ENCODE measurements at places on chromosomes 5 and 9.

DNA sequence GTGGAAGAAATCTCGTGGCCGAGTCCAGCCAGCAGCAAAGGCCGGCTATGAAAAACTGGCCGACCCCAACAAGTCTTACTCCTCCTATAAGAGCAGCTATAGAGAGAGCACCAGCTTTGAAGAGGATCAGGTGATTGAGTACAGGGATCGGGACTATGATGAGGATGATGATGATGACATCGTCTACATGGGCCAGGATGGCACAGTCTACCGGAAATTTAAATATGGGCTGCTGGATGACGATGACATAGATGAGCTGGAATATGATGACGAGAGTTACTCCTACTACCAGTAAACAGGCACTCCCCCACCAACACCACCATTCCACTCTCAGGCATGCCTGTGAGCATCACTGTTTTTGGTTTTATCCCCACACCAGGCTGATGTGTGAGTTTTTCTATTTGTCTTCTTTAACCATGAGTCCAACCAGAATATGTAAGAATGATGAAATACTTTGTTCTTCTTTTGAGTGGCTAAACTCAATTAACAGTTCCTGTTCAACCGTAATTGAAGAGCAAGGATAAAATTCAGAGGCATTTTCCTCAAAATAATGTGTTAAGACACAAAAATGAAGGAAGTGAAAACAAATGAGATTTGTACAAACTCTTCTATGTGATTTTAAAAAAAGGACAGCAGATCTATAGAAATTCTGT, 35.5 kb downstream of the RFK start:
- no peak for DNase-seq

DNA sequence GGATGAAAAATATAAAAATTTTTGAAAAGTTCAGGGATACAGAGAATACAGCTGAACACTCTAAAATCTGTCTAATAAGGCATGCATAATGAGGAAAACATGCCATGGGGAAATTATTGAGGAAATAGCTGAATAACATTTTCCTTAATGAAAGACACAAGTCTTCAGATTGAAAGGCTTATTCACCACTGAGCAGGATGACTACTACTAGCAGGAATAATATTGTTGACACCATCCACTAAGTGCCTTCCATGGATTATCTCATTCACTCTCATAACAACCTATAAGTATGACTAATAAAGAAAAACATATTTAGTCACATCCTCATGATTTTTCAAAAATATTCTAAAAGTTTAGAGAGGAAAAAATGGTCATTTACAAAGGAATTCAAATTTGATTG, 96.7 kb upstream of the FER start:
- DNase-seq: no peak

GRCh38 chr9:72006501-72006900, 53.9 kb downstream of the C9orf57 start:
- DNase-seq: no peak

GRCh38 chr9:8074713-8075286, 275.2 kb upstream of the DMAC1 start:
- DNase-seq: no peak

DNA sequence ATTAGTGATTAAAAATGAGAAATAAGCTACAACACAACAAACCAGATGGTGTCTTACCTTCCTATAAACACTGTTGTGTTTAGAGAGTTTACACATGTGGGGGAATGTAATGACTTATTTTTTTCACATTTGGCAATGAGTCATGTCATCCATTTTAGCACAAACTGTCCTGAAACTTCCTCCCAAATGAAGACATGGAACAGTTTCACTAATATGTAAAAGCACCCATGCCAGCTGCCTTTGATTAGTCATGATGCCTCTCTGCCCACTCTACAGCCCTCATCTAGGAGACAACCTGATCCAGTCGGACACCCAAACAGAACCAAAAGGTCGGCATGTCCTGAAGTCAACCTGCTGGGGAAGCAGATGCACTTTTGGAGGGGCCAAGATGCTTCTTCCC, 98.2 kb downstream of the SEMA5A start:
- DNase-seq: no peak

DNA sequence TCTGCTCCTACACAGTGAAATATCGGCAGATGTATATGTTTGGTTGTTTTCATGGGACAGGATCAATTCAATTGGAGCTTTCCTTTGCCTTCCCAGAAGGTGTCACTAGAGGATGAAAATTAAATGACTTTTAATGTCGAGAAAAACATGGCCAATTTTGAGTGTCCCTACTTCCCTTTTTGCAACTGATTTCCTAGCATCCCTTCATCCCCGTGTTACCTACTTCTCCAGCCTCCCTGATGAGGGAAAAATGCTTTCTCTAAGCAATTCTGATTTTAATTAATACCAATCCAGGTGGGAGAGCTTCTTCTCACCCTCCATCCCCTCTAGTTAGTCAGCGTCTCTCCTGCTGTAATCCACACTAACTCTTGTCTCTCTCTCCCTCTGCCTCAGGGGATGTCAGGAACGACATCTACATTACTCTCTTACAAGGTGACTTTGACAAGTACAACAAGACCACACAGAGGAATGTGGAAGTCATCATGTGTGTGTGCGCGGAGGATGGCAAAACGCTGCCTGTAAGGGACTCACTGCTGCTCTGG, 64.9 kb downstream of the DOCK2 start:
- no peak for DNase-seq

GRCh38 chr5:7517006-7517405, 121.1 kb downstream of the ADCY2 start:
- DNase-seq: no peak

DNA sequence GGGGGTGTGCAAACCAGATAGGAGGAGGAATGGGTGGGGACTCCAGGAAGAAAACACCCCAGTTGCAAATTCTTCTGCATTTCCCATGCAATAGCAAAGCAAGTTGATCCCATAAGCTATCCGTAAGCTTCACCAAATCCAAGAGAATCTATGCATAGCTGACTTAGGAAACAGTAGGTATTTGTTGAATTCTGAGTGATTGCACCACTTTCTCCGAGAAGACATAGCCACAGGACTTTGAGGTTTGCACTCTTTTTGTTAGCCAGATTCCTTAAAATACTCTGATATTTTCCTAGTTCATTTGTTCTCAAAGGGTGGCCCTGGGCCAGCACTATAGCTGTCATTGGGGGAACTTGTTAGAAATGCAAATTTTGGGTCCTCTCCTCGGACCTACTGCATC, 271.9 kb downstream of the SLIT3 start:
- DNase-seq: no peak

DNA sequence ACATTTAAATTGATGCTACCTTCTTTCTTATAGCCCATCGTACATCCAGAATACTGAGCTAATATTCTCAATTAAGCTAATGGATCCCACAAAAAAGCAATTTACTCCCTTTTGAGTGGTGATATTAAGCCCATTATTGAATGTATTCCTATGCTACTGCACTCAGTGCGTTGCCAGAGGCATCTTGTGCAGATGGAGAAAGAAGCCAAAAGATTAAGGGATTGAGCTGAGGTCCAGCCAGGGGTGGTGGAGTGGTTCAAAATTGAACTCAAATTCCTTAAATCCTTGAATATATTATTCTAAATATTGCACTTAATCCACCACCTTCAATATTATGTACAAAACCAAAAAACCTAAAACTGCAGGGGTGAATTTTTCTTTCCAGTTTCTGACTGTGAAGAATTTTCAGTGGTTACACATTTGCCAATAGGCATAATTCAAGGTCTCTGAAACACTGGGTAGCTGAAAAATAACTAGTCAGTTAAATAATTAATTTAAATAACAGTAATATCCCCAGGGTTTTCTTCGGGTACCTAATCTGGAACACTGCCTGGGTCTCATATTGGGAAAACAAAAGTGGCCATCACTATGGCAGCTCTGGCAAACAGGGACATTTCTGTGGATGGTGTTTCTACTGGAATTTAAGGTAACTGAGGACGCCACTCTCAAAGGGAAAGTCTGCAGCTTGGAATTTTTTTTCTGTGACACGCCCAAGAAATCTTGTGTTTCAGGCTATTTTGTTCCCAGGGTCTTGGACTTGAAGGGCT, 6.2 kb upstream of the LIFR start:
- DNase-seq: no peak

DNA sequence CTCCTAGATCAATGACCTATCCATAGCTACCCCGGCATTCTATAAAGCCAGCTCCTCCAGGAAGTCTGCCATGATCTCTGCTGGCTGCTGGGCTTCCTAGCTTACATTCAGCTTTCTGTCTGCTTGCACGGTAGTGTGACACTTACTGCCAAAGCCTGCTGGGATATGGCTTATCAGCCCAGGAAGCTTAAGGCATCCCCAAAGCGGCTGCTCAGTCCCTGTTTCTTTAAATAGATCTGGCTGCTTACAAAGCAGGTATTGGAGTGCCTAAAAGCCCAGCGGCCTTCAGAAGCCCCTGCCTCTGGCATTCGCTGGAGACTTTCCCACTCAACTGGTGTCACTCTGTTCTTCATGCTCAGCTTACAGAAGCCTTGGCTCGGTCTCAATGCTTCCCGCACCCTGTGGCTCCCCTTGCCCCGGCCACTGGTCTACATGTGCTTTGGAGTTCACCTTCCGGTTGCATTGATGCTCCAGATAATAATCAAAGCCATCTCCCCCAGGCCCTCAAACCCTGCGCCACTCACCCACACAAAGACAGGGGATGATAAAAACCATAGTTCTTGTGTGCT, 31.3 kb upstream of the STRBP start:
- DNase-seq: no peak

- DNase-seq: no peak
Observed at GRCh38 chr5:88374391-88374790, 105.7 kb upstream of the TMEM161B start.

DNA sequence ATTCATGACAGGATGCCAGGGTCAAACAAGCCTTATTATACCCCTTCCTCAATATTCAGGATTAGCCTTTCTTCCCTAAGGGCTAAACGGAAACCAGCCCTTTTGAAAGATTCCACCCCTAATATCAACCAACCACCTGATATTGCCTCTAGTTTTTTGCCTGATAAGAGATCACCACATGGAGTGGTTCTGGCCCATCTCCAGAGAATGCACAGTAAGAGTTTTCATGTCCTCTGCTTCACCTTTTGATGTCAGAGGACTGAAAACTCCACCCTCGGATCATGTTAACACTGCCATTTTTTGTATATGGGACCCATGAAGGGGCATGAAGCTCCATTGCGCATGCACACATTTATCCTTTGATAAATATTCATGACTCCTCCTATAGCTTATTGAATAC, 5.8 kb upstream of the LNPEP start:
- no peak for DNase-seq

- DNase-seq: no peak
Observed at GRCh38 chr9:85283421-85283820, 458.3 kb downstream of the AGTPBP1 start.

DNA sequence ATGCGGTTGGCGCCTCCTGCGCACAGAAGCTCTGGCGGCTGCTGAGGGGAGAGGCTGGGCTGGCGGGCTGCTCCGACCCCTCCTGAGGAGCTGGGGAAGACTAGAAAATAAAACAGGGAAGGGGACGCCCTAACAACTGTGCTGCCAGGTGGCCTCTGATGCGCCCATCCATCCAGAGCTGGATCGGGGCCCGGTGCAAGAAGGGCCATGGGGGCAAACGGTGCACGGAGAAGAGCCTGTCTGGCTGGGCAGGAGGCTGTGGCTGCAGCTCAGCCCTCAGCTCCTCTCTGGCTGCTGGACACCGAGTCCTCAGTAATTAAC, 21.0 kb upstream of the MRNIP start:
- no peak for DNase-seq

DNA sequence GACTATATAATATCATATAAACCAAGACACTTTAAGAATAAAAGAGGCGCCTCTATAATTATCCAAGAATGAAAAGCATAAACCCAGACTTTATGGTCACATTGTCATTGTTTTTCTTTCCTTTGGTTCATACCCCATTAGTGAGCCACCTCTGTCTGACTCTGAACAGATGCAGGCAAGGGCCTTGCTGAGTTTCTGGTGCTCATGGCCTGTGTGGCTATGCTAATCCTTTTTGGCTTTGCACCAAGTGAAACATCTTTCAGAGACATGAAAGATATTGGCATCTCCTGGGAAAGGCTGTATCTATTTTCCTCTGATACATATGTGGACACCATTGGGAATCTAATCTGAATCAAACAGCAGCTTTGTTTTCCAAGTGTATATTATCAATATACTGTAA, 222.5 kb downstream of the CHSY3 start:
- no peak for DNase-seq

- DNase-seq: no peak
Observed at GRCh38 chr9:89747596-89747995, 142.8 kb downstream of the GADD45G start.

- DNase-seq: no peak
Observed at GRCh38 chr9:16174915-16175314, 622.1 kb downstream of the CCDC171 start.

DNA sequence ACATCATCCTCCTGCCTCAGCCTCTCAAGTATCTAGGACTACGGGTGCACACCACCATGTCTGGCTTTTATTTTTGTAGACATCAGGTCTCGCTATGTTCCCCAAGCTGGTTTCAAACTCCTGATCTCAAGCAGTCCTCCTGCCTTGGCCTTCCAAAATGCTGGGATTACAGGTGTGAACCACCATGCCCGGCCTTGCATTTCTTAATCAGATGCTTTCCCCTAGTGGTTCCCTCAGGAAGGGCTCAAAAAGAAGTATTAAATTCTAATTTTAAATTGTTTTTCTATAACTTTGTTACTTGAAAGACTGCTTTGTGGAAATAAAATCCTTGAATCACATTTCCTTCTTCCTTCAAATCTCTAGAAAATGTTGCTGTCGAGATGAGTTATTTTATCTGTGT, 79.5 kb upstream of the ROR2 start:
- DNase-seq: no peak

- DNase-seq: no peak
Observed at GRCh38 chr5:36178524-36178890, 26.6 kb downstream of the SKP2 start.

GRCh38 chr9:35341585-35341984, 148.3 kb upstream of the RUSC2 start:
- no peak for DNase-seq

- DNase-seq: no peak
Observed at GRCh38 chr9:4967523-4967922, 17.5 kb upstream of the JAK2 start.

- no peak for DNase-seq
Observed at GRCh38 chr5:57175551-57176309, 1.9 kb downstream of the GPBP1 start.

GRCh38 chr5:10607666-10608073, 43.8 kb downstream of the ANKRD33B start:
- no peak for DNase-seq

DNA sequence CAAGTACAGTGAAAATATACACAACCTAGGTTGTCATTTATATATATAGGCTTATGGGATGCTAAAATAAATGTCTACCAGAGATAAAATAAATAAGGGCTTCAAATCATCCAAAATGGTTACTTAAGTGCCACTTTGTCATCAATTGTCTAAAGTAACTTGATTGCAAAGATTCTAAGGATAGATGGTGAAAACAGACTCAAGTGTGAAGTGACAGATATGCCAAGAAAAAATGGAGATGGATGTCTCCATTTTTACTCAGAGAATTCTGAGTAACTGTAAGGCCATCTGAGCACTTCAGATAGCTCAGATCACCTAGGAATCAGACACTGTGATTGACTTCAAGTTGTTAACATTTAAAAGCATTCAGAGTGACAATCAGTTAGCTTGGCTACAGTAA, 824.3 kb downstream of the PRELID2 start:
- DNase-seq: no peak

- DNase-seq: no peak
Observed at GRCh38 chr5:95970359-95970704, 8.7 kb upstream of the ELL2 start.

- DNase-seq: no peak
Observed at GRCh38 chr5:159415301-159415937, 85.1 kb upstream of the IL12B start.
